ENCODE measurements at places on chromosomes 3 and 15. TPM values are rescaled to one million over a fixed set of nuclear protein-coding genes. Genes with fewer than 3 reads are reported as not detected.

Gene OCA2
- 1.7 TPM for total RNA-seq

Gene AADAC
- total RNA-seq = not detected

Gene SSR3
- 94.5 TPM for total RNA-seq

Gene CCR4
- not detected for total RNA-seq

Gene HIGD2B
- total RNA-seq = not detected

Gene CLDN18
- not detected for total RNA-seq

Gene TEX9
- 6.1 TPM for total RNA-seq

Gene ZNF654
- total RNA-seq = 11.8 TPM

GRCh38 chr3:60009931-60010478 is 960.2 kb upstream of the CFAP20DC start:
- H3K36me3 ChIP-seq = no peaks in the 10 kb centered on the region
- H3K27ac ChIP-seq = no peak overlapping the region
- H3K4me1 ChIP-seq = peaks cover 1% of the 10 kb centered on the region
- no peak overlapping the region for H3K4me3 ChIP-seq
- DNase-seq = no peak
- peaks cover 2% of the 10 kb centered on the region for H3K27me3 ChIP-seq

DNA sequence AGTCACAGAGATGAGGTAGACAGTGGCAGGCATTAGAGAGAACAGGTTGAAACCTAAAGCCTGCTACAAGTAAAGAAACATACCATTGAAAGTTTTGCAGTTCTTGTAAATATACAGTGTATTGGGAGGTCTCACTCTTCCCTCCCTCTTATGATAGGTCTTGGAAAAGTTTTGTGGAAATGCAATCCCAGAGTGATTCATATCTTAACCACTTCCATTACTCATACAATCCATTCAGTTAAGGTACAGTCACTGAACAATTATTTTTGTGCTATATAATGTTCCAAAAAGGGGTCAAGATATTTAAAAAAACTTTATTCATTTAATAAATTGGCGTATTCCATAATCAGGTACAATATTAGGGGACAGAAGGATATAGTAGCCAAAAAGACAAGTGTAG is 737.7 kb upstream of the ALCAM start:
- H3K27me3 ChIP-seq = no peaks in the 10 kb centered on the region
- peaks cover 15% of the 10 kb centered on the region for H3K36me3 ChIP-seq
- DNase-seq = no peak
- H3K27ac ChIP-seq = no peak overlapping the region

- H3K27ac ChIP-seq = no peak overlapping the region
- no peak for DNase-seq
- H3K4me1 ChIP-seq = peaks cover 21% of the 10 kb centered on the region
Observed at GRCh38 chr15:70049701-70050301, 47.9 kb downstream of the TLE3 start.

- H3K4me3 ChIP-seq = no peak overlapping the region
- peaks cover 3% of the 10 kb centered on the region for H3K27me3 ChIP-seq
- no peaks in the 10 kb centered on the region for H3K36me3 ChIP-seq
- no peak for DNase-seq
- H3K4me1 ChIP-seq = no peaks in the 10 kb centered on the region
Observed at GRCh38 chr3:57982561-57983243, 25.5 kb upstream of the FLNB start.

GRCh38 chr3:150747886-150748683 is 14.9 kb downstream of the SIAH2 start:
- H3K27ac ChIP-seq = no peak overlapping the region
- peaks cover 6% of the 10 kb centered on the region for H3K4me1 ChIP-seq
- no peak for DNase-seq
- H3K36me3 ChIP-seq = no peaks in the 10 kb centered on the region
- H3K27me3 ChIP-seq = peaks cover 3% of the 10 kb centered on the region

DNA sequence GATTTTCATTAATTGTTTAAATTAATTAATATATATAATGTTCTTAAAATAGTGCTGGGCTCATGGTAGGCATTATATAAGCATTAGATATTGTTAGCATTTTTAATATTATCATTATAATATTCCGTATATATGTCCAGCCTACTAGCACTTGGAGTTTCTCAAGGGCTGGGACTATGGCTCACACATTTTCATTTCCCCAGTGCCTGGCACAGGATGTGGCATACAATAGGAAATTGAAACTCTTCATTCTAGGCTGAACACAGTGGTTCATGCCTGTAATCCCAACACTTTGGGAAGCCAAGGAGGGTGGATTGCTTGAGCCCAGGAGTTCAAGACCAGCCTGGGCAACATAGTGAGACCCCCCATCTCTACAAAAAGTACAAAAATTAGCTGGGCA is 170.4 kb downstream of the RSL24D1 start:
- no peak overlapping the region for H3K27ac ChIP-seq
- no peaks in the 10 kb centered on the region for H3K27me3 ChIP-seq
- no peaks in the 10 kb centered on the region for H3K36me3 ChIP-seq
- no peaks in the 10 kb centered on the region for H3K4me1 ChIP-seq
- no peak overlapping the region for H3K4me3 ChIP-seq

DNA sequence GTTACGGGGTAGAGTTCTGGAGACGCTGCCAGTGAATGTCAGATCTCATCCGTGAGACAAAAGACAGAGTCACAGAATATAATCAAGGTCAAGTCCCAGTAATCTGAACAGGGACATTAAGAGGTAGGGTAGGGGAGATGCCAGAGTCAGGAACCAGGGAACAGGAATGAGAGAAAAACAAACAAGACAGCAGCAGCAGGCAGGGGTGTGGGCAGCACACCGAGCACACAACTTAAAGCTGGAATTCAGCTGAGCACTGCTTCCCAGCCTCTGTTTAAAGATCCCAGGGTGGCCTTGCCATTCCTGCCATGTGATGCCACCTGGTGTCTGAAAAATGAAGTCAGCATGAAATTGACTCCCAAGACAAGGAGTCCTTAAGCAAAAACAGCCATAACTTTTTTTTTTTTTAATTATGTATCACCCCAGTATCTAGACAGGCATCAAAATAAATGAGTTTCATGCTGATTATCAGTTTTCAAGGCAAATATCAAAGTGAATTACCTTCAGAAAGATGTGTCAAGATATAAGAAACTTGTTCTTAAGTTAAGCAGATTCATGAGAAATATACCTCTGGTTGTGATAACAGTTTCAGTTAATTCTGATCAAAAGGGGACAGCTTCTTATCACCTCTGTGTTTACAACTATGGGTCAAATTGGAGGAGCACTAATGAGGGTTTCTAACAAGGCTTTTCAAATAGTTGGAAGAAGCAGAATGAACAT is 203.7 kb downstream of the SLC9A9 start:
- H3K36me3 ChIP-seq = no peaks in the 10 kb centered on the region
- no peak overlapping the region for H3K27ac ChIP-seq
- DNase-seq = peak; percentile 45

GRCh38 chr3:41208507-41209220 is 9.4 kb downstream of the CTNNB1 start:
- no peak for DNase-seq
- H3K36me3 ChIP-seq = no peaks in the 10 kb centered on the region
- peaks cover 42% of the 10 kb centered on the region for H3K4me1 ChIP-seq
- H3K4me3 ChIP-seq = no peak overlapping the region
- H3K27me3 ChIP-seq = no peaks in the 10 kb centered on the region

DNA sequence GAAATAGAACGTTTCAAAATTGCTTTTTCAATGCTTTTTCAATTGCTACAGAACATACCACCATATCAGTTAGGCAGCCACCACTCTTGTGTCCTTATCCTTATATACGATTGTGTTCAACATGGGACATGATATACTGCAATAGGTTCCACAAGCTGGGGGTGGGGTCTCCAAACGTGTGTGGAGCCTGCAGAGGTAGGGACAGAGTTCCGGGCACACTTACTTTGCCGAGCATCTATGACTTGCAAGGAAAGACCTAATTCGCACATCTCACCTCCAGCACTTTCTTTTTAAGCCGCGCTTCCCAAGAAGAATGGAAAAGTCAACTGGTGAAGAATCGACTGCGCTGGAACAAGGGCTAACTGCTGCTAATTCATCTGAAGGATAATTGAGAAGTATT is 39.6 kb upstream of the SFMBT1 start:
- peaks cover 5% of the 10 kb centered on the region for H3K27me3 ChIP-seq
- no peak overlapping the region for H3K4me3 ChIP-seq
- H3K4me1 ChIP-seq = peaks cover 8% of the 10 kb centered on the region
- H3K36me3 ChIP-seq = no peaks in the 10 kb centered on the region
- no peak overlapping the region for H3K27ac ChIP-seq

DNA sequence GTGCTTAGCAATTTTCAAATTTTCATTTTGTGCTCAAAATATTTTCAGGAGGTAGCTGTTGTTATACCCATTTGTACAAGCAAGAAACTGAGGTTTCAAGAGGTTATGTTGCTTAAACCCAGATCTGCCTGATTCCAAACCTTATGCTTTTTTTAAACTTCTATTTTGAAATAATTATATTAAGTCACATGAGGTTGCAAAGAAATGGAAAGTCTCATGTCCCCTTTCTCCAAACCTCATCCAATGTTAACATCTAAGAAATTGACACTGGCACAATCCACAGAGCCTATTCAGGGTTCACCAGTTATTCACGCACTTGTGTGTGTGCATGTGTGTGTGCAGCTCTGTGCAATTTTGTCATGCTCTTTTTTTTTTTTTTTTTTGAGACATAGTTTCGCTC is 35.1 kb downstream of the B3GNT5 start:
- peaks cover 2% of the 10 kb centered on the region for H3K4me1 ChIP-seq
- DNase-seq = no peak
- H3K27ac ChIP-seq = no peak overlapping the region
- no peaks in the 10 kb centered on the region for H3K36me3 ChIP-seq
- H3K4me3 ChIP-seq = no peak overlapping the region

DNA sequence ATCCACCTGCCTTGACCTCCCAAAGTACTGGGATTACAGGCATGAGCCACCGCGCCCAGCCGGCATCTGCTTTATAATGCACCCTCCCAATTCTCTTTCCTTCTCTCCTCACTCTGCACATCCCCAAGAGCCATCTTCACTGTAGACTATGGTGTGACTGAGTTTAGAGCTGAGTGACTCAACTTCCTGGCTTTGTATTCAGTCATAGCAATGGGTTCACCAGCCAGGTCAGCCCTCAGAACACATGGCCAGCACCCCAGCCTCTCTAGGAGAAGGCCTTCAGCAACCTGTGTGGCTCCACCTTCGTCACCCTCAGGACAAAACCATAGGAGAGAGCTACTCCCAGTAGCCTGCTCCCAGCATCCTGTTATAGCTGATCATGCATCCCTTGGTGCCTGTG is 33.0 kb downstream of the ARID3B start:
- H3K36me3 ChIP-seq = peaks cover 9% of the 10 kb centered on the region
- H3K27me3 ChIP-seq = peaks cover 9% of the 10 kb centered on the region
- DNase-seq = no peak
- peak overlapping the region; percentile 66 for H3K4me3 ChIP-seq
- peak overlapping the region; percentile 94 for H3K27ac ChIP-seq

- peaks cover 2% of the 10 kb centered on the region for H3K4me1 ChIP-seq
- H3K4me3 ChIP-seq = no peak overlapping the region
- H3K27me3 ChIP-seq = no peaks in the 10 kb centered on the region
Observed at GRCh38 chr3:180990505-180990904, 969 bp upstream of the DNAJC19 start.

DNA sequence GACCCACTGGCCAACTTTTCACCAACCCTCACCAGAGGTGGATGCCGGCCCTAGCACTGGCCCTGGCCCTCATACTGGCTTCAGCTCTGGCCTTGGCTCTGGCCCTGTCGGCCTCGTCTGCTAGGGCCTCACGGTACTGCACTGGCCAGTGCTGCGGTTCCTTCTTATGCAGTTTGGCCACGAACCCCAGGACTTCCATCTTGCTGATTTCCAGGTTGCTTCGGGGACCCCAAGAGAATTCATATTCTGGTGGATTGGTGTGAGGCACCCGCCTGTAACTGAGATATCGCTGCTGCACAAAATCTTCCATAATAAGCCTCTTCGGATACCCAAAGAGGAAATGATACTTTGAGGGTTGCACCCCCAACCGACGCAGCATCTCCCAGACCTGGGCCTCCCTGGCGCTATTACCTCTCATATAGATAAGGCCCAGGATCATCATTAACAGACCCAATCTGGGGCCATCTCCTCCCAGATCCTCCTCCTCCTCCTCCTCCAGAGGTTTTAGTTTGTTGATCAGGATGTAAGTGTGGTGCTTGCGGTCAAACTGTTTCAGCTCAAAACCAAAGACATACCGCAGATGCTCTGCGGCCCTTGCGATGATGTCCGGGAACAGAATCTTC is 883 bp downstream of the MAGEF1 start:
- H3K4me1 ChIP-seq = peaks cover 14% of the 10 kb centered on the region
- peaks cover 10% of the 10 kb centered on the region for H3K36me3 ChIP-seq
- peak overlapping the region; percentile 100 for H3K27ac ChIP-seq
- DNase-seq = no peak
